Upper lobe of left lung (tissue), 6 donors: ENCODE measurements at places on chromosomes 3 and 15. TPM values are rescaled to one million over a fixed set of nuclear protein-coding genes. Genes with fewer than 3 reads are reported as not detected.

DNA sequence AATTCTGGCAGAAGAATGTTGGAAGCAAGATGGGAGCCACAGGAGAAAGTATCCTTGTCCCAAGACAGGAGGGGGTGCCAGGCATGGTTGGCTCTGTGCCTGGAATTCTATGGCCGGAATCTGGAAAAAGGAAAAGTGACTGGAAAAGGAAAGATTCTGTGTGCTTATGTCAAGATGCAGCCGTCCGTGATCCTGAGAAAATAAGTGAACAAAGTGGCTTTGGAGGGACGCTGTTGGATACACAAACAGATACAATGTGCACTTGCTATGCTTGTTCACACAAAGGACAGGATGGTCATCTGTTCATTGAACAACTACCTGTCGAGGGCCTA is 28.5 kb upstream of the MUC20 start:
- no peaks in the 10 kb centered on the region for H3K27me3 ChIP-seq
- no peaks in the 10 kb centered on the region for H3K4me1 ChIP-seq
- peaks cover 51% of the 10 kb centered on the region for H3K36me3 ChIP-seq
- H3K27ac ChIP-seq, result no peak overlapping the region
- no peak overlapping the region for H3K4me3 ChIP-seq
- no peak for DNase-seq

GRCh38 chr3:11522953-11523571 is 120.7 kb downstream of the VGLL4 start:
- no peaks in the 10 kb centered on the region for H3K4me1 ChIP-seq
- H3K27me3 ChIP-seq, result no peaks in the 10 kb centered on the region
- no peak overlapping the region for H3K4me3 ChIP-seq
- H3K36me3 ChIP-seq, result no peaks in the 10 kb centered on the region
- DNase-seq, result no peak

- H3K36me3 ChIP-seq, result no peaks in the 10 kb centered on the region
- no peaks in the 10 kb centered on the region for H3K27me3 ChIP-seq
- no peak for DNase-seq
- H3K27ac ChIP-seq, result no peak overlapping the region
- H3K4me3 ChIP-seq, result no peak overlapping the region
Observed at GRCh38 chr3:74789111-74789510, 174.7 kb upstream of the CNTN3 start.

GRCh38 chr3:113629584-113630421 is 66.6 kb downstream of the USF3 start:
- H3K4me1 ChIP-seq, result no peaks in the 10 kb centered on the region
- no peaks in the 10 kb centered on the region for H3K36me3 ChIP-seq
- no peaks in the 10 kb centered on the region for H3K27me3 ChIP-seq

Gene SPTBN5
- 3.4 TPM for total RNA-seq
